ENCODE measurements at places on chromosomes 3 and 15.

GRCh38 chr3:172687501-172687900 lies 23.4 kb downstream of the NCEH1 start:
- no peak for DNase-seq

DNA sequence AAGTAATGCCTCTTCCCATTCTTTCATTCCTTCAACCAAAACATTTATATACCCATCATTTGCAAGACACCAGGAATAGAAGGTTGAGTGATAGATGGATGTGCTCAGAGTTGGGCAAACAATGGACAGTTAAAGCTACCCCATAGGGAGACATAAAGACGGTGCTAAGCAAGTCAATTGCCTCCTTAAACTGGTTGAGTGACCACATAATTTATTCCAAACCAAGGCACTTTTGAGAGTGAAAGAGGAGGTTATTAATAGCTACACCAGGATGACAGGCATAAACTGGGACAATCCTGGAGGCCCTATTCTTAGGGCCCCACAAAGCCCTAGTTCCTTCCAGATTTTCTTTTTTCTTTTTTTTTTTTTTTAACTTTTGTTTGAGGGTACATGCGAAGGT lies 21.4 kb upstream of the DYNC1LI1 start:
- DNase-seq = no peak

DNA sequence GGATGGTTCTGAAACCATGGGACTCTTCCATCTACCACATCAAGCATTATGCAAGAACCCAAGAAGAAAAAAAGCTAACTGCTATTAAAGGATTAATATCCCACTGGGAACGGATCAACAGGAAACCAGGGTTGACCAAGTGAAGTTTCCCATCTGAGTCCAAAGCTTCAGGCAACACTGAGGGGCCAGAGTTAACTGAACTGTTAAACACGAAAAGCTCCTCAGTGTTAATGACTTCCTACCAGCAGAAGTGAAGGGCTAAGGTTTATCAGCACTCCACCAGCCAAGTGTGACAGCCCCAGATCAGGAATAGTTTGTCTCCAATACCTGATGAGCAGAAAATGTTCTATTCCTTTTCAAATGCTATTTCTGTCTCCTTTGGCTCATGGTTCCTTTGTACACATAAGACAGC lies 36.7 kb downstream of the PTPN9 start:
- DNase-seq = no peak

GRCh38 chr3:52939600-52939999 lies 42.3 kb upstream of the STIMATE start:
- no peak for DNase-seq

DNA sequence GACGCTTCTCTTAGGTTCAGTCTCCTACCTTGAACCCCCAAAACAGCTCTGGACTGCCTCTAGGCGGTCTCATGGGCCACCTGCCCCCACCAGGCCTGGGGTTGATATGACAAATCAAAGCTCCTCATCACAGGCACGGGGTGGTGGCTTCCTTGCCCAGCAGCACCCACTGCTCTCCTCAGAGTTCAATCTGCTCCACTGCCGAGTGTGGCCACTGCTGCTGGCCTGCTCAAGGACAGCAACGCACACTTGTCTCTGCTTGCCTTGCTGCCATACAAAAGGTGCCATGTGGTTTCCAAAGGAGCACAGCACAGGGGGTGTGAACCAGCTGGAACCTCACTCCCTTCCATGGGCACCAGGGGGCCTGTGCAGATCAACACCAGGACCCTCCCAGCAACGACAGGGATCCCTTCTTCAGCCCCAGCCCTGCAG lies 10.2 kb downstream of the KBTBD13 start:
- DNase-seq = no peak

DNA sequence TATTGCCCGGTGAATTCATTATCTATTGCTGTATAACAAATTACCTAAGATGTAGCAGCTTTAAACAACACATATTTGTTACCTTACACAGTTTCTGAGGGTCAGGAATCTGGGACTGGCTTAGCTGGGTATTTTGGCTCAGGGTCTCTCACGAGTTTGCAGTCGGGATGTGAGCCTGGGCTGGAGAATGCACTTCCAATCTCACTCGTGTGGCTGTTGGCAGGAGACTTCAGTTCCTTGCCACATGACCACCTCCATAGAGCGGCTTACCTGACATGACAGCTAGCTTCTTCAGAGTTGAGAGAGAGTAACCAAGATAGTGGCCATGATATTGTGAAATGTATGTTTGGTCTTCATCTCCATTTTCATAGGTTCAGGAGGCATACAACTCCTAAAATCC lies 18.4 kb upstream of the MITF start:
- no peak for DNase-seq

DNA sequence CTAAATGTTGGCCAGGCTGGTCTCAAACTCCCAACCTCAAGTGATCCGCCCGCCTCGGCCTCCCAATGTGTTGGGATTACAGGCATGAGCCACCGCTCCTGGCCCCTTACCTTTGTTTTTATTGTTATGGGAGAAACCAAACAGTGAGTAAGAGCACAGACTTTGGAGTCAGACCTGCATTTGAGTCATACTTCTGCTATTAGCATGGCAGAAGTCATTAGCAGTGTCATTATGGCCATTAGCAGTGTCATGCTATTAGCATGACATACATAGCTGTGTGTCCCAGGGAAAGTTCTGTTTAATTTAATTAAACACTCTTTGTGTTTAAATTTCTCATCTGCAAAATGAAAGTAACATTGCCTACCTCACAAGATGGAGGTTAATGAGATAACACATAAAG lies 54.8 kb downstream of the SQOR start:
- no peak for DNase-seq

DNA sequence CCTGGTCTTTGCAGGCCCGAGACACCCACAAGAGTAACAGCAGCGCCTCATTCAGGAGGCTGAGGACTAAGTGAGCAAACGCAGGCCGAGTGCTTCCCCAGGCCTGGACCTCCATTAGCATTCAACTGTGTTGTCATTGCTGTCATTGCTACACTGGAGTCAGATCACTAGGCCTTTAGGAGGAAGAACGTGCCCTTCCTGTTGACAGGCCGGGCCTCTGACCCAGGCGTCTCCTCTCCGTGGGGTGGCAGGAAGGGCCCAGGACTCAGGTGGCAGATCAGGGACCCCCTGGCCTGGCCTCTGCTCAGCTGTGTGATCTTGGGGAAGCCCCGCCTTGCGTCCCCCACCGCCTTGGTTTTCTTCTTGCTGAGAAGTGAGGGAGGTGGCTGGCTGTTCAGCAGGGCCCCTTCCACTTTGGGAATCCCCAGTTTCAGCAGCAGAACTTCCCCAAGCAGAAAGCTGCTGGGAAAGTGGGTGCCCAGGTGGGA lies 19.1 kb downstream of the ZDHHC19 start:
- no peak for DNase-seq

DNA sequence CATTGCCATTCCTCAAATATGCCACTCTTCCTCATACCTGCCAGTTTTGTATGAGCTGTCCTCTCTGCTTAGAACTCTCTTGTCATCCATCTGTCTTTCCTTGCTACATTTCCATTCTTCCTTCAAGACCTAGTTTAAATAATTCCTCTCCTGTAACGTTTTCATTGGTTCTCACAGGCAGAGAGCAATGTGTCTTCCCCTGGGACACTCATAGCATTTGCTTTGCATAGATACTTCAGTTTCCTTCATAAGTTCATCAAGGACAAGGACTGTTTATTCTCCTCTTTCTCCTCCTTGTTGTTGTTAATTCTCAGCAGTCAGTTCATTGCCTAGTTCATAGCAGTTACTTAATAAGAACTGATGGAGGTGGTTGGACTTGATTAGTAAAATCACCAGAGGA lies 10.5 kb downstream of the NR2C2 start:
- no peak for DNase-seq

GRCh38 chr3:156705761-156706616 lies 31.6 kb downstream of the TIPARP start:
- no peak for DNase-seq

- DNase-seq = no peak
Measured at GRCh38 chr15:96766366-96766765, 435.9 kb downstream of the NR2F2 start.

- no peak for DNase-seq
Measured at GRCh38 chr3:116338713-116339112, 106.6 kb downstream of the LSAMP start.

DNA sequence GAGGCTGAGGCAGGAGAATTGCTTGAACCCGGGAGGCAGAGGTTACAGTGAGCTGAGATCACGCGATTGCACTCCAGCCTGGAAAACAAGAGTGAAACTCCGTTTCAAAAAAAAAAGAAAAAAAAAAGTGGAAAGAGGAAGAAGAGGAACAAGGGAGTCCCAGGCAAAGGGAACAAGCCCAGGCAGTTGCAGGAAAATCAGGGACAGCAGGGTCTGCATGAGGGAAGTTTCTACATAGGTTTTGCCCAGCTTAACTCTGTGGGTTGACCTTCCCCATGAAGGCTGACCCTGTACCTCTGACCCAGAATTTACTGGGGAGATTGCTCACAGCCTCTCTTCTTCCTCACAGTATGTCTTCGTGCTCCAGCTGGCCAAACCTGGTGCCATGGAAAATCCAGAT lies 12.3 kb downstream of the RBP1 start:
- no peak for DNase-seq

DNA sequence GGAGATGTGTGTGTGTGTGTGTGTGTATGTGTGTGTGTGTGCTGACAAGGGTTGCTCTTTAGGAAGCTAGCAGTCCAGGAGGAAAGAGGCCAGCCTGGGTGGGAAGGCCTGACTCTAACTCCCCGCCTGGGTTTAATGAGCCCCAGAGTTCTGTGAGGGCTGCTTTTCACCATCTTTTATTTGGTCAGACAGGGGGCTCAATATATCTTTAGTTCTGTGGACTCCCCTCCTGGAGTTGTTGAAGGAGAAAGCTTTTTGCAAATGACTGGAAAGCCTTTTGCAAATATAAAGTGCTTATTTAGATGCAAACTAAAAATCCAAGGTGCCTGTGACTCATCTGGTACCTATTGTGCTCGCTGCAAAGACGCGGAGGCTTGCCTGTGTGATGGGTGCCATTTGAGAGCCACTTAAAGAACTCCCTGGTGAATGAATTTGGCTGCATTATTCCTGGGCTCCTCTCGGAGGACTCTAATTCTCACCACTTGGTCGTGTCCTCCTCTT lies 24.5 kb downstream of the DRD3 start:
- DNase-seq = no peak

DNA sequence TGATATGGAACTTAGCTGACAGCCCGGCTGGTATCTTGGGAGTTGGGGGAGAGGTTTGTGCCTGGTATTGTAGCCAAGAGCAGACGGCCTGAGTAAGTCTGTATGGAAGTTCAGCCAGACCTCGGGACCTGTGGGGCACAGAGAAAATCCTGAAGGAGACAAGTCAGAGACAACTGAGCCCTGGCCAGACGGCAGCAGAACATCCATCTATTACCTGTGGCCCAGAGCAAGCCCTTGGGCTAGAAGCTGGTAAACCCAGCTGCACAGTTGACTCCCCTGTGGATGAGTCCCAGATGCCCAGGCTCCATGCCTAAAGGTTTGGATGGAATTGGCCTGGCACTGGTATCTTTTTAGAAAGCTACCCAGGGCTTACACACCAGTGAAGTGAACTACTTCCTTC lies 70.4 kb upstream of the DLG1 start:
- no peak for DNase-seq

GRCh38 chr15:36499412-36500389 lies 79.7 kb upstream of the CDIN1 start:
- no peak for DNase-seq

GRCh38 chr3:10599017-10599416 lies 93.6 kb upstream of the ATP2B2 start:
- no peak for DNase-seq

- no peak for DNase-seq
Measured at GRCh38 chr3:194109192-194109863, 26.6 kb upstream of the HES1 start.

DNA sequence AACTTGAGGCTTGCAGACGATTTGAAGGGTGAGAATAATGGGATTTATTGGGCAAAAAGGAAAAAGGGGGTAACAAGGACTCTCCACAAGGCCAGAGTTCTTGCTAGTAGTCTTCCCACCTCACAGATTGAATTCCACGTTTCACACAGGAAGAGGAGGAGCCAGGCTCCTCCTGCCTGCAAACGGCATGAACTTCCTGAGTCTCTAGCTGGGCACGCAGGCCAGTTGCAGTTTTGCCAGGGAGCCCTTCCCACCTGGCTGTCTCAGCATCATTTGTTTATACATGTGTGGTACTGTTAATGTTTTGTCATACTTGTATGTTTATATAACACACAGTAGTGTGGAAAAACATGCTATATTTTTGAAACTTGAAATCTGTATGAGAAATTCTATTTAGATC lies 155.0 kb downstream of the NLGN1 start:
- no peak for DNase-seq

- no peak for DNase-seq
Measured at GRCh38 chr3:189519458-189519857, 111.7 kb upstream of the TP63 start.

DNA sequence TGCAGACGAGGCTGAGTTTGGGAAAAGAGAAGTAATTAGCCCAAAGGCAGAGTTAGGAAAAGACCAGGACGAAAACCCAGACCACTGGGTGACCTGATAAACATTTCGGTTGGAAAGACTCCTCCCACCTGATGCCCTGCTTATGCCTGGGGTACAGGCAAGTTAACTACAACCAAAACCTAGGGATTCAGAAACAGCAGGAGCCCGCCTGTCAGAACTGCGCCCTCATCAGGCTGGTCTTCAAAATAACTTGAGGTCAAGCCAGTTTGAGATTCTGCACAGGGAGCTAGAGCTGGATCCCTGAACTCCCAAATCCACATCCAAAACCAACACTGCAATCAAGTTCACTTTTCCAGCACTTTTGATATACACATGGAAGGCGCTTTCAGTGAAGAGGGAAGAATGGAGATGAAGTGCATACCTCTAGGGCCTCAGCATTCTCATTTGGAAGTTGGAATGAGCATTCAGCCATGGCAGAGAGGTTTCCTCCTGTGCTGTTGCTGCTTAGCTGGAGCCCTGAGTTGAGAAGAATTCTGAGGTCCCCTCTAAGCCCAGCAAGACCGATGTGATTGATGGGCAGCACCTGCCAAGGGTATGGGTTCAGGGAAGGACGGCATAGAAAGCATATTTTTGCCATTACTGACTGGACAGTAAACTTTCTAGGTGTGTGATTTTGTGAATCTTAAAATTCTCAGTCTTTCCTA lies 11.6 kb downstream of the TSEN2 start:
- DNase-seq = no peak

DNA sequence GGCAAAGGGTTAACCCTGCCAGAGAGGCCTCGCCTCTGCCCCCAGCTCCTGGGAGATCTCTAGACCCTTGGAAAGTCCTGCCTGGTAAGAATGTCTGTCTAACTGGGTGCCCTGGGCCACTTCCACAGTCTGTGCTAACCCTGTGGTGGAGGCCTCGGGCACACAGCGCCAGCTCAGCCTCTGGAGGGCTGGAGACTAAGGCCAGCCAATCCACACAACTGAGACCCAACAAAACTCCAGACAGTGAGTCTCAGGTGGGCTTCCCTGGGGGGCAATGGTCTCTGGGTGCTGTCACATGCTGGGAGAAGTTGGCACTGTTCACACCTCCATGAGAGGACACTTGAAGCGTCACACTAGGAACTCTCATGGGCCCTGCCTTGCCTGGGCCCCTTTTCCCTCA lies 19.5 kb downstream of the ZXDC start:
- DNase-seq = no peak

All from stimulated activated CD8-positive, alpha-beta memory T cell treated with anti-CD3 and anti-CD28 coated beads, Interleukin-2, amount 100 ng/mL, for 1 hour (primary cell).